Stimulated activated CD8-positive, alpha-beta memory T cell treated with anti-CD3 and anti-CD28 coated beads, Interleukin-7, amount 100 ng/mL, for 24 hours (primary cell): ENCODE measurements at places on chromosomes 16 and 17.

DNA sequence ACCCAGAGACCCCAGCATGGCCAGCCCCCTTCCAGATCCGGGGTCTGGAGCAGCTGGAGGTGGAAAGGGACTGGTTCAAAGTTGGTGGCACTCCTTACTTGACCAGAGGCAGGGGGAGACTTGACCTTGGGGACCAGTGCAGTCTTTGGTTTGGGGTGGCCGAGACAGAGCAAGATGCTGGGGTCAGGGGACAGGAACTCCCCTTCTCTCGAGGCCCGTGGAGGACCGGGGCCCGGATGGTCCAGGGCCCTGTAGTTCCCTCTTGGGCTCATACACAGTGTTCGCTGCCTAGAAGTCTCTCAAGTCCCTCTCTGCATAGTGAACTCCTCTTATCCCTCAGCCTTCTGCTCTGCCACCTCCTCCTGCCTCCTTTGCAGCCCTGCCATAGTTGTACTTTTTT, 601 bp upstream of the PRSS33 start:
- DNase-seq: no peak

DNA sequence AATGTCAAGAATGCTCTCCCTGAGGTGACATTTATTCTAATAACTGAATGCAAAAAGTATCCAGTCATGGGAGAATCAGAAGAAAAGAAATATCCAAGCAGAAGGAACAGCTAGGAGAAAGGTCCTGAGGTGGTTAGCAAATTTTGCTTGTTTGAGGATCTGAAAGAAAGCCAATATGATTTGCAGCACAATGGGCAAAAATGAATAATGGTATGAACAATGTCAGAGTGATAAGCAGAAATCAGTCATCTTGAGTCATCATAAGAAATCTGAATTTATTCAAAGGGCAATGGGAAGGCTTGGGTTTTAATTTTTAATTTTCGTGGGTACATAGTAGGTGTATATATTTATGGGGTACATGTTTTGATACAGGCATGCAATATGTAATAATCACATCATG, 68.5 kb downstream of the BRIP1 start:
- DNase-seq: no peak

DNA sequence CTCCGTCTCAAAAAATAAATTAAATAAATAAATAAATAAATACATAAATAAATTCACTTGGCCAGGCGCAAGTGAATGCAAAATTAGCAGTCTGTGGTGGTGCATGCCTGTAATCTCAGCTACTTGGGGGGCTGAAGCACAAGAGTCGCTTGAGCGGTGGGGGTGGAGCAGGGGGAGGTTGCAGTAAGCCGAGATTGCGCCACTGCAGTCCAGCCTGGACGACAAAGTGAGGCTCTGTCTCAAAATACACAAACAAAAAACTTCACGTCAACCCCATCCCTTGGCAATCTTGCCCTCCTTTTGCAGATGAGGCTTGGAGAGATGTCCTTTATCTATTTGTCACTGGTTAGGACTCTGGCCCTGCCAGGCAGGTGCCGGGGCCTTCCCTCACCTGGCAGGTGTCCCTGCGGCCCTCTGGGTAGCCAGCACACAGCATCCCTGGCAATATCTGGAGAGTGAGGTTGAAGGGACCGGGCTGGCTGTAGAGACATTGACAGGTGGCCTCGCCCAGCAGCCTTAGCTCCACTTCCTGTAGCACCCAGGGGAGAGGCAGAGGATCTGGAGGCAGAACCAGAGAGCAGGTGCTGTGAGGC, 4.4 kb downstream of the PRSS36 start:
- no peak for DNase-seq

DNA sequence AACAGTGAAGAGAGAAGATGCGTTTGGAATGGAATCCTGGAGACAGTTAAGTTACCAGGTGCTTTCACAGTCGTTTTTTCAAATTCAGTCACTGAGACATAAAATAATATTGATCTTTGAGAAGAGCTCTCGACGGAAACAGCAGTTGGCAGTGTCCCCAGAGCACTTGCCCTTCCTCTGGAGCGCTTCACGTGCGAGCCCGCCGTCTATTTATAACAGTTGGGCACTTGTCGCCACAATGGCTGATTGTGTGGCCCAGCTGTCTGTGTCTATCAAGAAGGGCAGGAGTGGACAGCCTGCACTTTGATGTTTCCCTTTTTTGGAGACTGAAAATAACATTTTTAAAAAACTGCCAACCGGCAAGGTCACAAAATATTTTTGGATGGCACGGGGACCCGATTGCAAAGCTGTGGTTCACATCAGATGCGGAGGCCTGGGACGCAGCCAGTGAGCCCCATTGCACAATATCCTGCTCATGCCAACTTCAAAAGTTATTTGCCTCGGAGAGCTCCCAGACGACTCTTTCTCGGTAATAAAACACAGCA, 62.9 kb downstream of the ADCY9 start:
- DNase-seq: no peak

DNA sequence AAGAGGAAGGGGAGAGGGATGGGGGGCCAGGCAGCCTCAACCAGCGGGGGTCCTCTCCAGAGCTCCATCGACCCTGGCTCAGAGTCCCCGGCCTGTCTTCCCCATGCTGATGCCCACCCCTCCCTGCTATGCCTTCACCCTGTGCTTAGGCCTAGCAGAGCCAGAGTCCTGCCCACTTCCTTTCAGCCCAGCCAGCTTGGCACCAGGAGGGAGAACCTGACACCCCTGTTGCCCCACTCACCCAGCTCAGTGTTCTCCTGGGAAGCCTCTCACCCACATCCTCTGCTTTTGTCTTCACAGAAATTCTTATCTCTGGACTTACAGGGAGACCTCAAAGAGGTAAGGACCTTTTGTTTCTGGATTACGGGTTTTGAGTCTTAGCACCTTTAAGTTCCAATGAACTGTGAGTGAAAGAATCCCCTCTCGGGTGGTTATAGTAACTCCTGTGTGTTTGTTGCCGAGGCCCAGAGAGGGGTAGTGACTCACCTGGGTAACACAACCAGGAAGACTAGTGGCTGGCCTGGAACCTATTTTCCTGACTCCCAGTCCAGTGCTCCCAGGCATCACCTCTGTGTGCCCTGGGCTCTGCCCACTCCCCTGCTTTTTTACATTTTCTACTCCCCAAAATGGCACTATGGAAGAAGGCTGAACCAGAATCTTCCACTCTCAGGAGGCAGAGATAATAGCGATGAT, 53.3 kb downstream of the CES1 start:
- DNase-seq: no peak

DNA sequence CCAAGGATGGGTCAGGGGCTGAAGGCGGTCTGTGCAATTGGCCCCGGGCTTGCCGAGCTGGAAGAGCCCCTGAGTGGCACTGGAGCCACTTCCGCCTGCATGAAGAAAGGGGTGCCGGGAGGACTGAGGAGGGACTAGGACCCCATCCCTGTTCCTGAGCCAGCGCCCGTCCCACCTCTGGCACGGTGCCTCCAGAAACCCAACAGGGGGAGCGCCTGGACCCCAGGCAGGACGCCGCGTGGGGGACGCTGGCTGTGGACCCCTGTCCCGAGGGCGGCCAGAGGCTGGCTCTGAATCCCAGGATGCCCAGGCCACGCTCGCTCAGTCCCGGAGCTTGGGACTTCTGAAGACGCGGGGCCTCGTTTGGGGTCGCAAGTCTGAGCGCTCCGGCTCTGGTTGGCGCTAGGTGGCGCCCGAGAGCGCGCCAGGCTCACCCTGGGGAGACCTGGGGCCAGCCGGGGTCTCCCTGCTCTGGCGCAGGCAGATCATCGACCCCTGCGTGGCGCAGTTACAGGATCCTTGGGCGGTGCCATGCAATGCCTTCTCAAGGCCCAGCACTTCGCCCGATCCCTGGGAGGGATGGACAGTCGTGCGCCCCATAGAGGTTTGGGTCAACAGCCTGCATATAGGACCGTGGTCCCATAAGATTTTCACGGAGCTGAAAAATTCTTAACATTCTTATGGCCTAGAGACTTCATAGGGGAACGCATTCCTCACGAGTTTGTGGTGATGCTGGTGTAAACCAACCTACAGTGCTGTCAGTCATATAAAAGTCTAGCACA, 58.5 kb upstream of the CREBBP start:
- peak; percentile 39 for DNase-seq

GRCh38 chr17:38870259-38871165, 654 bp downstream of the LASP1 start:
- DNase-seq: peak; percentile 38

GRCh38 chr17:38571833-38572668, 33.7 kb downstream of the SRCIN1 start:
- DNase-seq: no peak
